ACHN (cell line): ENCODE measurements at places on chromosomes 4 and X.

- DNase-seq, result no peak
Measured at GRCh38 chr4:179530958-179531357, 2088.7 kb upstream of the AGA start.

- no peak for DNase-seq
Measured at GRCh38 chrX:1542994-1543725, 6.2 kb upstream of the P2RY8 start.

- no peak for DNase-seq
Measured at GRCh38 chr4:183101956-183102480, 3.0 kb downstream of the WWC2 start.

- DNase-seq, result no peak
Measured at GRCh38 chr4:168666531-168666930, 169.7 kb downstream of the PALLD start.

DNA sequence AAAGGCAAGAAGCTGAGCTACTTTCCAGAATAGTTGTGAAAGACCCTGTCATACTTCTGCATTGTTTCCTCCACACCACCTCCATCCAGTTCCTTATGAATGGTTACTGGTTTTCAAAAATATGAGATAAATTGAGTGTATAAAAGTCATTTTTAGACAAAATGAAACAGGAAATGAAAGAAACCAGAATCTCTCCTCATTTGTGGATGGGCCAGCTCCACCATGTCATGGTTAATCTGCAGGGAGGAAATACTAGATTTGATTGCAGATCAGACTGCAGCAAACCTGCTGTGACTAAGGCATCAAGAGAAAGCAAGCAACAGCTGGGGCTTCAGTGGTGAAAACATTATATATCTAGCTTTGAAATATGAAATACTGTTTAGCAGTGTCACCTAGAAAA is 23.8 kb downstream of the F9 start:
- DNase-seq, result no peak

GRCh38 chr4:149754526-149754925 is 61.1 kb downstream of the IQCM start:
- DNase-seq, result no peak

GRCh38 chr4:95013236-95013635 is 255.5 kb downstream of the BMPR1B start:
- DNase-seq, result no peak

DNA sequence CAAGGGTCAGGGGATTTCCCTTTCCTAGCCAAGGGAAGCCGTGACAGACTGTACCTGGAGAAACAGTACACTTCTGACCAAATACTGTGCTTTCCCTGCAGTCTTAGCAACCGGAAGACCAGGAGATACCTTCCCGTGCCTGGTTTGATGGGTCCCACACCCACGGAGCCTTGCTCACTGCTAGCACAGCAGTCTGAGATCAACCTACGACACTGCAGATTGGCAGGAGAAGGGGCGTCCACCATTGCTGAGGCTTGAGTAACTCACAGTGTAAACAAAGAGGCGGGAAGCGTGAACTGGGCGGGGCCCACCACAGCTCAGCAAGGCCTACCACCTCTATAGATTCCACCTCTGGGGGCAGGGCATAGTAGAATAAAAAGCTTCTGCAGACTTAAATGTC is 48.7 kb upstream of the SRD5A3 start:
- DNase-seq, result no peak

- no peak for DNase-seq
Measured at GRCh38 chr4:68391436-68391835, 41.5 kb upstream of the YTHDC1 start.

GRCh38 chr4:176335421-176335820 is 15.7 kb downstream of the SPCS3 start:
- DNase-seq, result no peak

GRCh38 chr4:130563185-130563888 is 1467.4 kb downstream of the C4orf33 start:
- peak; percentile 72 for DNase-seq

DNA sequence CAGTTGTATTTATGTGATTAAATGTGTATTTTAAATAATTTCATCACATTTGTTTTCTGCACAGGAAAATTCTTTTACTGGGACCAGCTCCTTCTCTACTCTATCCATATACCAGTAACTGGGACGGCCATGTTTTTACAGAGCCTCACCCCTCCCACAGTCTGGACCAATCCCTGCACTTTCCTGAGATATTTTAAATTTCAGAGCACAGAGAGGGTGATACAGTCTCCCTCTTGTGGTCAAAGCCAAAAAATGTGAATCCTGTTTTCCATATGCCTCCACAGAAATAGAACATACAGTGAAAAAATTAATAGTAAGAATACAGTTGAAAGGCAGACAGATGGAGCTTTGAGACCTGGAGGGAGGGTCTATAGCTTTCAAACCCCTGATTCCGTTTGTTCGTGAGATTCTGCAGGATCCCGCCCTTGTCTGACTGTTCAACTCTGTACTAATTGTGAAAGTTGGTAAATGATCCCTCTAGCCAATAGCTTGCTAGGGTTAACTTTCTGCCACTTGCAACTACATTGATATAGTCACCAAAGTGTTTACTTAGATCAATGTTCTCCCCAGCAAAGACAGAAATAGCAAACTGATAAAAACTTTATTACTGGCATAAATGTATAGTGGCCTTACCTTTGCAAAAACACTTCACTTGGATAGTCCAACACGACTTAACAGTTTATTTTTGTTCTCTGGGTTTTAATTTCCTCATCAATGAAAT is 172.2 kb downstream of the PPARGC1A start:
- DNase-seq, result peak; percentile 30

GRCh38 chrX:40385256-40385655 is 195.5 kb upstream of the ATP6AP2 start:
- DNase-seq, result no peak

- DNase-seq, result no peak
Measured at GRCh38 chr4:169200361-169201030, 70.3 kb downstream of the SH3RF1 start.

DNA sequence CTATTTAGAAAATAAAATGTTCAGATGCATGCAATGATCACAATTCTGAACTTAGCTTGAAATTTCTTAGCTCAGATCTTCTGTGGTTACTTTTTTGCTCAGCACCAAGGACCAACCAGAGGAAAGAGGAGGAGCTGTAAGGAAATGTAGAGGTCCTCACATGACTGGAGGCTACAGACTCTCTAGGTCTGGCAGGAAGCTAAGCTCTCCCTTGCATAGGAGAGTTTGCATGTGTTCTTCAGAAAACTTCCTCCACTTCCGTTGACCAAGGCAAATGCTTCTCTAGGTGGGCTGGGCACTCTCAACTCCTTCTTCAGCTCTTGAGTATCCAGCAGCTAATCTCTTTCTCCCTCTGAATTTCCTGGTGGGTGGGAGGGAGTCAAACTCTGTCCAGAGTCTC is 119.6 kb downstream of the BTC start:
- no peak for DNase-seq

GRCh38 chrX:25158635-25159034 is 142.9 kb upstream of the ARX start:
- DNase-seq, result peak; percentile 9

DNA sequence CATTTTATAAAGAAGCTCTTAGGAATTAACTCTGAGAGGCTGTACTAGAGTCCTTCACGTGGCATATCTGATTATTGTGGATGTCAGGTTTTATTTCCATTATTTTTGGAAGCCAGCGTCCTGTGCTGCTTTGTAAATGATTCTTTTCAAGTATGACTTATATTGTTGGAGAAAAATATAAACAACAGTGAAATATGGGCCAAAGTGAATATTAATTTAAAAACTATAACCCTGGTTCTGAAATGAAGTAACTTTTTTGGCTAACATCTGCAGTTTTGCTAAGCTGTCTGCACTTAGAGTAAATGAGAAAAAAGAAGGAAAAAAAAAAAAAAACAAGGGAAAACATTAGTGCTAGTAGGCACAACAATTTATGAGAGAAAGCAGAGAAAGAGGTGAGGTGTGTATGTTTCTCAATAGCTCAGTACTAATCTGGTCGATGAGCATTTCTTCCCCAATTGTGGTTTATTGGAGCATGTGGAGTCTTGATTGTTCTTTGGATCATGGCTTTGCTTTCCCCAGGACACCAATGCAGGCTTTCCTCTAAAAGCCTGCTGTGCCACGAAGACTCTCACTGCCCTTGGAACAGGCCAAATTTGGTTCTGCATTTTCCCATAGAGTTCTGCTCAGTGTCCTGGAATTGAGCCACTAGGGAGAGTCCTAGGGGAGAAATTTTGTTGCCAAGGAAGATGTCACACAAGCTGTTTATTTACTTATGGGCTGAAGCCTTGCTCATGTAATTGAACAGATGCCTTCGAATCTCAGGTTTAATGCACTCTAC is 273.3 kb downstream of the DKK2 start:
- no peak for DNase-seq

- no peak for DNase-seq
Measured at GRCh38 chrX:112967903-112968302, 127.3 kb upstream of the AMOT start.

- DNase-seq, result no peak
Measured at GRCh38 chr4:6881908-6882307, 27.7 kb upstream of the TBC1D14 start.

- no peak for DNase-seq
Measured at GRCh38 chr4:94345969-94346368, 3.3 kb upstream of the HPGDS start.

GRCh38 chr4:72875138-72875537 is 194.4 kb downstream of the COX18 start:
- DNase-seq, result no peak

DNA sequence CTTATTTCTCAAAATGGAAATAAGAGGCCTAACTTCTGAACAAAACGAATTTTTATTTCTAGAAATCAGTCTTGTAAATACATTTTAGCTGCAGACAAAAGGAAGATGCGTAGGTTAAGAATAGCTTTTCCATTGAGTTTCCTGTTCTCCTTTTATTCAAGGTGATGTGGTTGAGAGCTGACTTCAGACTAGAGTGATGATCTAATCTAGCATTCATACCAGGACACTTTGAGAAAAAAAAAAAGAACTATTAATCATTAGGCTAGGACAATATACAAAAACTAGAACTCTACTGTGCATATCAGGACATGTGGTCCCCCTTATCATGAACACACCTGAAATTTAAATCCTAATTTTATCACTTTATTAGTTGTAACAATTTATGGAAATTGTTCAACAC is 884.5 kb upstream of the EPHA5 start:
- DNase-seq, result no peak

- no peak for DNase-seq
Measured at GRCh38 chrX:136812286-136812685, 31.6 kb upstream of the ARHGEF6 start.

DNA sequence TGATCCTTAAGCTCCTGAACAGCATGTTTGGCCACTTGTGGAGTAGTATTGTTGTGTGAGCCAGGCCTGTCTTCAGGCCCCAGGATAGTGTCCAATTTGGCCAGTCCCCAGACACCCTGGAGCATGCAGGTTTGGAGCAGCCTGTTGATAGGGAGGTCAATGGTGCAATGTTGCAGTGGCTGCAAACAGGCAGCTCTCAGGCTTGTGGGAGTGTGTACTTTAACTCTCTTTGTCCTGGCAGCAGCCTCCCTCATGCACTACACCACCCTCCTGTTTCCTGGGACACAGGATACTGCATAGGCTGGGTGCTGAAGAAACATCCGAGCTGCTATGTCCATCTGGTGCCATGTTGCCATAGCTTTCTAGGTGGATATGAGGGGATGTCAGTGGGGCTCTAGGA is 24.0 kb downstream of the TECRL start:
- DNase-seq, result no peak

DNA sequence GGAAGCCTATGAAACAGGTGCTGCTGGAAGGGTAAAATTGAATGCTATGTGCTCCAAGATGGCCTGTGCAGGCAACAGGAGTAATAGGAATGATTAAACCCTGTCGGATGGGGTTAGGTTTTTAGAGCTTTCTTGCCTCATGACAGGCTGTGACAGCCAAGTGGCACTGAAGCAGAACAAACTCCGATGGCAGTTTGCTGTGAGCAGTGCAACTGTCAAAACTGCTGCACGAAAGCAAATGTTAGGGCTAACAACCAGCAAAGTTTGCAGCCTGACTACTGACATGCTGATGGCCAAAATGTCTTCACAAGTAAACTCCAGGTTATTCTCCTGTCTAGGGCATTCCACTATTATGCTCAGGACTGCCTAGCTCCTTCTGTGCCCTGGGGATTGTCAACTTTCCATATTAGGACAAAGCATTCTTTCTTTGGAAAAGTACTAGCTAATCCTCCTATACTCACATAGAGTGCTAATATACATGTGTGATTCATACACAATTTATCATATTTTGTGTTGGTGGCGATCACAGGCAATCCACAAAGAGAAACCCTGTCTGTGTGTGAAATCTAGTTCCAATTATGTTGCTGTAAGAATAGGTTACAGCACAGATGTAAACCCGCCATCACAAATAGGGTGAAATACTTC is 486.6 kb upstream of the TENM3 start:
- DNase-seq, result no peak

DNA sequence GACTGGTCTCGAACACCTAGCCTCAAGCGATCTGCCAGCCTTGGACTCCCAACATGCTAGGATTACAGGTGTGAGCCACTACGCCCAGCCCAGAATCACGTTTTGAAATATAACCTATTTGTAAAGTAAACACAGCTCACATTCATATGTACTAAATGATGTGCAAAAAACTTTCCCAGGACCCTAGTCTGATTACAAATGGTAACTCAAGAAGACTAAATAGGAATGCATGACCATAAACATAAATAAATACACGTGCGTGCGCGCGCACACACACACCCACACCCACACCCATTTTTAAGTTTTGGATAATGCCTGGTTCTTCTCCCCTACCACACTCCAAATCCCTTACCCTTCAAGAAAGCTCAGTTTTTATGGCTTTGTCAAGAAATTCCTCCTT is 163.9 kb downstream of the NR3C2 start:
- DNase-seq, result no peak
